ENCODE measurements at places on chromosomes 11 and 22.

GRCh38 chr11:116910378-116910777 lies 73.0 kb upstream of the APOA1 start:
- DNase-seq, result no peak

DNA sequence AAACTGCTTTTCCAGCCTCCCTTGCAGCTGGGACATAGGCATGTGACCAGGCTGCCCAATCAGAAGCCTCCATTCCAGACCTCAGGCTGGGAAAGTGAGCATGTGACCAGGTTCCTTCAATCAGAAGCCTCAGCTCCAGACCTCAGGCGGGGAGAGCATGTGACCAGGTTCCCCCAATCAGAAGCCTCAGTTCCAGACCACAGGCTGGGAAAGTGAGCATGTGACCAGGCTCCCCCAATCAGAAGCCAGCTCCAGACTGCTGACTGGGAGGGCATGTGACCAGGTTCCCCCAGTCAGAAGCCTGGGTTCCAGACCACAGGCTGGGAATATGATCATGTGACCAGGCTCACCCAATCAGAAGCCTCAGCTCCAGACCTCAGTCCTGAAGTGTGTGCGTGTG lies 11.7 kb upstream of the IL2RB start:
- DNase-seq, result no peak

GRCh38 chr11:74085542-74085892 lies 76.6 kb upstream of the UCP3 start:
- DNase-seq, result no peak

DNA sequence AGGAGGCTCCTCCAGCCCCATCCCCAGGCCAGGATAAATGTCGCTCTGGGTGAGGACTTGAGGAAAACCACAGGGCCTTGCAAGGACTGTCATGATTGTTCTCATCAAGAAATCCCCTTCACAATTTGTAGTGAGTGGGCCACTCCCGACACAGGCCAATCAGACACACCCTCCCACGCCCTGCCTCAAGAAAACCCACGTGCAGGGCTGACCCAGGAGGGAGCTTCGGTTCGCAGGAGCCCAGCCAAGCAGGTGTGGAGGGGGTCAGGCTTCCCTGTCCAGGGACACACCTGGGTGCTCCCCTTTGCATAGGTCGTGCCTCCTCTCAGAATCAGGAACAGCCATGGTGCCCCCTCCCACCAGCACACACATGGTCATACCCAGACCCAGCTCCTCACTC lies 43.2 kb downstream of the SHANK2 start:
- DNase-seq, result no peak

- peak; percentile 77 for DNase-seq
These were observed at the start of gene HSPA8 for GRCh38 chr11:123061403-123062157. TSS of gene HSPA8 (minus strand) at chr11:123062136. CDS start at chr11:123061324, 812 bp downstream.

DNA sequence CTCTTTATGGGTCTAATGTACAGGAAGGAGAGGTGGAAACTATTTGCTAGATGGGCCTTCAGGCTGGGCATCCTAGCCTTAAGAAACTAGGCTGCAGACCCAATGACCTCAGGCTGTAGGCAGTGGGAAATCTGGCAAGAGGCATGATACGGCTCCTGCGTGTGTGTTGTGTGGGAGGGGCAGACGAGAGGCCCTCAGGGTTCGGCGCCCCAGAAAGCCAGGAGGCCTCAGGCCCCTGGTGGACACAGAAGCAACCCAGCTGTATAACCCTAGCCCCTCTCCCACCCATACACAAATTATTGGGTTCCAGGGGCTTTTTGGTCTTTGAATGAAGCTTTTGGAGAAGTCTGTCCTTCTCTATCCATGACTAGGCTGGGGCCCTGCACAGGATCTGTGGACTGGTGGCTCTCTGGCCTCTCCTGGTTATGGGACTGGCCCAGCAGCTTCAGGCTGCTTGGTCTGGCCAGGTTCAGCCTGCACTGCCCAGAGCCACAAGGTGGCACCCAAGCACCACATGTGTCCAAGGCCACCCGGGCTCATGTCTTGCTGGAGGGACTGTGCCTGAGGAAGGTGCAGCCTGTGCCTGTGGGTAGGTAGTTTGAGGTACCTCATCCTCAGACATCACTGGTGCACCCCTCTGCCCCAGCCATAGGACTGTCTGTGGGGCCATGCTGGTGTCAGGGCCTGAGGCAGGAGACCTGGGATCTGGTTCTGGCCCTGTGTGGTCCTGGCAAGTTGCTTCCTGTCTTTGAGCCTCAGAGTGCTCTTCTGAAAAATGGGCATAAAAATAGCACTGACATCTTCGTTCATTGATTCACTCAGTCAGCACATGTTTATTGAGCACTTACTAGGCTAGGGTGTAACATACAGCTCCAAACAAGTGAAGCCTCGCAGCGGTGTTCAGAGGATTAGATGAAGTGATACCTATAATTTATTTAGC lies 87.5 kb downstream of the RRM1 start:
- peak; percentile 50 for DNase-seq

DNA sequence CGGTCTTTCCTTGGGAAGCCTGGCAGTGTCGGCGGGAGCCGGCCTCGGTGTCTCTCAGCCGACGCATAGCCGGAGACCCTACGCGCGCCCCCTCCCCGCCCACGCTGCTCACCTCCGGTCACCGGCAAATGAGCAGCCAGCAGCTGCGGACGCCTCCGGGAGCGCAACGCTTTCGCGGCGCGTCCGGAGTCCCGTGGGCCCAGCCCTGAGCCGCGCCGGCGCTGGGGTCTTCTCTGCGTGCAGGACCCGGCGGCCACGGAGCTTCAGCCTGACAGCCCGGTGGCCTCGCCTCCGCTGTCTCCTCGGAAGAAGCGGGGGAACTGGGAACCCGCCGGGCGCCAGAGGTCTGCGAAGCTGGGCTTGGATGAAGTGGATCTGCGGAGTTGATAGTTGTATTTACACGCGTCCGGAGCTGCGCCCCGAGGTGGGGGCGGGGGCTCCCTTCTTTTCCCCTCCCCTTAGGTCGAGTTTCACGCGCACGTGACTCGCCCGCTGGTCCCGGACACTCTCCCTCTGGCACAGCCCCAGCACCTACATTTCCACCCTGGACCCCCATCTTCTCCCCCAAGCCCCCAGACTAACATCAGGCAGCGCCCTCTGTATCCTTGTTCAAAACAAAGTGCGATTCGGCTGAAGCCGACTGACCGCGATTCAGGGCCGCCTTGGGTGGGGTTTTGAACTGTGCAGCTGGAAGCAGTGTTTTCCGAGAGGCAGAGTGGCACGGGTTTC lies at the start of gene SLC43A1:
Gene SLC43A1, minus strand, starts transcription at position 371 of the 729 bp plus-strand sequence. CDS start 1,591 bp downstream, outside the sequence.
- peak; percentile 71 for DNase-seq

GRCh38 chr11:92129811-92130210 lies 94.8 kb upstream of the FAT3 start:
- DNase-seq, result no peak

DNA sequence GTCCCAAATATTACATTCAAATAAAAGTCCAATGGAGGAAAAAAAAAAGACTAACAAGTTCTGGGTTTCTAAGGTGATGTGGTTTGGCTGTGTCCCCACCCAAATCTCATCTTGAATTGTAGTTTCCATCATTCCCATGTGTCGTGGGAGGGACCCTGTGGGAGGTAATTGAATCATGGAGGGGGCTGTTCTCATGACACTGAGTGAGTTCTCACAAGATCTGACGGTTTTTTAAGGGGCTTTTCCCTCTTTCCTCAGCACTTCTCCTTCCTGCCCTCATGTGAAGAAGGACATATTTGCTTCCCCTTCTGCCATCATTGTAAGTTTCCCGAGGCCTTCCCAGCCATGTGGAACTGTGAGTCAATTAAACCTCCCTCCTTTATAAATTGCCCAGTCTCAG lies 7.9 kb upstream of the MS4A2 start:
- no peak for DNase-seq

DNA sequence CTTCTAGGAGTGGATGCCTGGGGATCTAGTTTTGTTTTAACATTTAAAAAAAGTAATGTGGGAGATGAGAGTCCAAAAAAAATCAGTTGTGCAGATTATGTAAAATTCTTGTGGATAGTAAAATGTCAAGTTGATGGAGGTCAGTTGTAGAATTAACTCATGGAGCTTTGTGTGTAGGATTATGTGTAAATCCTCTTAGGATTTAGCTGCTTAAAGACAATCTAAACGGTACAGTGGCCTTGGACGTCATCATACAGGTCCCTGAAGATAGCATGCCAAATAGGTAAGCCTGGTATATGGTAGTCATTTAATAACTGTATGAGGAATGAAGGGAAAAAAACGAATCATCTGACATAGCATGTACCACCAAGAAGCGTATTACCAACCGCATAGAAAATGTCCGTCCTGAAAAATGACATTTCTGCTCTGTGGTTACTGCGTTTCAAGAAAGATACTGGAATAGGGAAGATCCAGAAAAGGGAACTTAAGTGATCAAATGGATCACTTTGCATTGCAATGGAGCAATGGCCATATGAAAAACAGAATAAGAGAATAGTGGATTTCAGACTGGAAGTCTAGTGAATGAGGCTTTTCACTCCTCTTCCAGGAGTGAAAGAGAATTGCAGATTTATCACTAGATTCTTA lies 61.3 kb downstream of the BCL2L13 start:
- no peak for DNase-seq

GRCh38 chr11:61635304-61635703 lies 44.9 kb upstream of the DAGLA start:
- DNase-seq, result no peak

Measured in femur (tissue), 1 donor.